ENCODE measurements at places on chromosomes 2 and 18.

- no peak for DNase-seq
Observed at GRCh38 chr18:7608781-7609201, 41.7 kb downstream of the PTPRM start.

DNA sequence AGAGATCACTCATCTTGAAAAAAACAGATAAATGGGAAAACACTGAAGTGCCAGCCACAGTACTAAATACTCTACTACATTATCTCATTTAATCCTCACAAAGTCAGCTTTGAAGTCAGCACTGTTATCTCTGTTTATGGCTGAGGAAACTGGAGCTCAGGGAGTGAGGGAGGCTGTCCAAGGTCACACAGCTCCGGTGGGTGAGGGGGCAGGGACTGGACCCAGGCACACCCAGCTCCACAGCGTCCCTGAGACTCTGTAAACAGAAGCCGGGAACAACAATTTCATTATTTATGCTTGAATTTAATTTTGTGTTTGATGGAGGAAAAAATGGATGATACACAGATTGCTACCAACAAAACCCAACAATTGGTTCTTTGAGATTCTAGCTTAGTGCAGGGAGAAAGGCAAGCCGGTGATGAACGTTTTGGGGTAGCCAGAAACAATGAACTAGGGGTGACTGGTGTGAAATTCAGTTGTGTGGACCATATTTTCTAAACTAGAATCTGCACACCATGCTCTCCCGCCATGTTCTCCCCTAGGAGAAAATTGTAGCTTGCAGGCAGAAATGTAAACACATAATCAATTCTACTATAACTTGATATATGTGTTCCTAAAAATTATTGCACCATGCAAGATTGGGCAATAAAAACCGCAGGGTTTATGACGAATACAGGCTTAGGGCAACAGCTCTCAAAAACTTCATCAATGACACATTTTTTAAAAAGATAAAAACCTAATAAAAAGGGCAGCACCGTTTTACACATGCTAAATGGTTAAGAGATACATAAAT is at the start of gene GREB1:
GREB1 (plus strand) TSS at position 768 of the 793 bp plus-strand sequence. CDS start 22,570 bp downstream, outside the sequence.
- DNase-seq: no peak

GRCh38 chr18:43501099-43501498 is 223.8 kb upstream of the SYT4 start:
- no peak for DNase-seq

DNA sequence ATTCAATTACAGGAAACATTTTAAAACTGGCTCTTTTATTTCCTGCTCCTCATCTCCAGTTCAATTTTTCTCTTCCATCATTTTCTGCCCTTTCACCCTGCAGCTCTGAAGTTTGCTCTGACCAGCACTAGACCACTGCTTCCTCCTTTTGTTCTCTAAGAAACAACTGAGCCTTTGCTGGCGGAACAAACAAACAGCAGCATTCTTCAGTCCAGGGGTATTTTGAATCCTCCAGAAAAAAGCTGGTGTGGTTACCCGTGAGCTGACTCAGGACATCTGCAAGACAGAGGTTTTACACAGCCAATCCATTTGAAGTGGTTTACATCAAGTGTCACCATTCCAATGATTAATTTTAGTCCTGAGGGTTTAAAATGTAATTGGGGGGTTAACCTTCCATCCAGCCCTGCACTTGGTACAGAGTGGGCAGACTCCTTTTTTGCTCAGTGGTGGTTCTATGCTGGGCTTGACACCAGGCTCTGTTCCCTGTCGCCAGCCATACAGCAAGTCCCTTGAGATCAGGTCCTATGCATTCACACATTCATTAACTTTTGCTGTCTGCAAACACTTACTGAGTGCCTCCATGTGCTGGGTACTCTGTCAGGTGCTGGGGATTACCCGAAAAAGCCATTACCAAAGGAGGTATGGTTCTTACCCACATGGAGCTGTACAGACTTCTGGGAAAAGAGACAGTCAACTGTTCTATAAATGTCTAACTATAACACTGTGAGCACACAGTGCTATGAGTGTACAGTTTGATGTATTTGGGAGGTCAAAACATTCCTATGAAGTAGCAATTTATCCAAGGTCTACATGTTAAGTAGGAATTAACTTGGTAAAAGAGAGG is 909.4 kb upstream of the GYPC start:
- no peak for DNase-seq

- no peak for DNase-seq
Observed at GRCh38 chr2:240933966-240934700, 28.0 kb downstream of the CROCC2 start.

DNA sequence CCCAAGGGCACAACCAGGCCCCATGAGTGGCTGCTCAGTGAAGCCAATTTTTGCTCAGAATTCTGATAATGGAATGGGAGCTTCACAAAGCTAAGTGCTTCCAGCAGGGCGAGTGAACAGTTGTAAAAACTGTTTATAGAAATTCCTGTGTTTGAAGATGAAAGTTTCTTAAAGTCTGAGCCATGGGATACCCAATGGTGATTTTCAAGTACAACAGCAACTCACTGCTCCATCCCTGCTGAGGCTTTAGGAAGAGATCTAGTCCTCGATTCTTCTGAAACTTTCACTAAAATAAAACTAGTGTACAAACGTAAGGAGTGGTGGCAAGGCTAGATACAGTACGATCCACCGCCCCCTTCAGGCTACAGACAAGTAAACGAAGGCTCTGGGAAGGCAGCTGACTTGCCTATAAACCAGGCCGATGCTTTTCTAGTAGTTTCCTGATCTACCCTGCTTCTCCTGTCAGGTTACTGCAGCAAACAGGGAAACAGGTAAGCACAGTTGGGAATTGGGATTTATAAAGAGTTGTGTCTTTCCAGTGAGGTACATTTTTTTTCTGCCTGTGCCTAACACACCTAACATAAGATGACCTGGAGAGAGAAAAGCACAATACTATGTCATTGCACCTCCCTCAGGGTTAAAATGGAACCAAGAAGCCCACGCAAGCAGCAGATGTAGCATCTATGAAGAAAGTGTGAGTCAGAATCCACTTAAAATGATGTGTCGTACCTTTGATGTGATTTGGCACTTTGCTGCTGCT is 108.7 kb downstream of the UXS1 start:
- no peak for DNase-seq

- DNase-seq: no peak
Observed at GRCh38 chr18:53689886-53690285, 534.6 kb downstream of the MBD2 start.

DNA sequence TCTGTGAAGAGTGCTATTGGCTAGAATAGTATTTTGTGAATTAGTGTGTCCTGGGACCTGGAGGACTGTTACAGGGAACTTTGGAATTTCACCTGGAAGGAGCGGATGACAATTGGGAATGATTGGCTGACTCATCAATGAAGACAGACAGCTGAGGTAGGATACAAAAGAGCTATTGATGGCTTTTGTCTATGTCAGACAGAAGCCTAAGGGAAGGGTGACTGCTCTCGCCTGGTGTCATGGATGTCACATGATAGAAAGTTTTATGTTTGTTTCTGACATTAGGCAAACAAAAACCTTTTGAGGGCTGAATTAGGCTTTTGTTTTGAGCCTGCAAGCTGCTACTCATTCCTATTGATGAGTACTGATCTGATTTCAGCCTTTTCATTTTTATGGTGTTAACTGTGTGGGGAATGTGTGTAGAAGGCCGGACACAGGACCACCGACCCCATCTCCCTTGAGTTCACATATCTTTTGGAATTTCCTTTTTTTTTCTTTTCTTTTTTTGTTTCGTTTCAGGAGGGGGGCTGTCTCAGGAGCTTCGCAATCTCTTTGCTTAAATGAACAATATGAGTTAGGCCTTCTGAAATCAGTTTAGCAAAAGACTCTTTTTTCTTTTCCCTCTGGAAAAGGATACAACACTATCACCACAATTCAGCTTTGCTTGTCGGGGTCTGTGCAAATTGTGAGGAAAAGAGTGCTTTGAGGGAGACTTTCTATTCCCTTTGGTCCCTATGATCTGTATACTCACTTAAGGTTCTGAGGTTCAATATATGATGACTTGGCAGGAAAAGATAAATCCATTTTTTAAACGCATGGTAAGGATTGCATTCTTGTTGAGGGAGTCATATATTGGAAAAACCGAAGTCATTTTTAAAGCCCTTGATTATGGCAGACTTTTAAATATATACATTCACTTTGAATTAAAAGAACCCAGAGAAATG is 207.9 kb upstream of the FIGN start:
- DNase-seq: no peak

DNA sequence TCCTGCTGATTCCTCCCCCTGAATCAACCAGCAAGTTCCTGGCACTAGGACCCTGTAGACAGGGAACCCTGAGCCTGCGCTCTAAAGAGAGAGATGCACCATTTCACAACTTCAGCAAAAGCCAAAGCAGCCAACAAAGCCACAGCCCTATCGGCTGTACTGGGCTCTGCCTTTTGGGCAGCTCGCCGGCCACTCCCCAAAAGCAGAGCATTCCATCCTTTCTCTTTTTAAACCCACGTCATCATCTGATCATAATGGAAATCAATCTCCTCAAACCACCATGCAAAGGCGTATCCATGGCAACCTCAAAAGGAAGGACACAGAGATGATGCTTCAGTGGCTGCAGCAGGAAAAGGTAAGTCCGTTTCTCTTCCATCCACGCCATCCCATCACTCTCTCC is 5.3 kb upstream of the DCTN1 start:
- no peak for DNase-seq

DNA sequence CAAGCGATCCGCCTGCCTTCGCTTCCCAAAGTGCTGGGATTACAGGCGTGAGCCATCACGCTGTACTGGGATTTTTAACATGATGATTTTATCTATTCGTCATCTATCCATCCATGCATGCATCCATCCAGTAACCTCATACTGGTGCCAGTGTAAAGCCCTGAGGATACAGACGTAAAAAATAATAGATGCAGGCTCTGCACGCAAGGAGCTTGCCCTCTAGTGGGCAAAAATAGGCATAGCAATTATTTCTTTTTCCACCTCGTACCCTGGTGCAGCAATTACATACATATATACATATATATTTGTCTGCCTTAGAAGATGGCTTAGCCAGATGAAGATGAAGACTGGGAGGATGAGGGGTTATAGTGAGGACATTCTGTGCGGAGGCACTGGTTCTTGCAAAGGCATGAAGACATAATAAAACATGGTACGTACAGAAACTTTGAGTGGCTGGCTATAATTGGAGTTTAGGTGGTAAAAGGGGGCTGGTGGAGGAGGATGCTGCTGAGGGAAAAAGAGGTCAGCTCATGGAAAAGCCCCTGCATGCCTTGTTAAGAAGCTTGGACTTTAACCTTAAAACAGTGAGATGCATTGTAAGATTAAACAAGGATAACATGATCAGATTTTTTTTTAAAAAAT is 19.6 kb upstream of the RPIA start:
- peak; percentile 43 for DNase-seq

GRCh38 chr2:194424683-194425209 is 1232.3 kb upstream of the SLC39A10 start:
- no peak for DNase-seq

DNA sequence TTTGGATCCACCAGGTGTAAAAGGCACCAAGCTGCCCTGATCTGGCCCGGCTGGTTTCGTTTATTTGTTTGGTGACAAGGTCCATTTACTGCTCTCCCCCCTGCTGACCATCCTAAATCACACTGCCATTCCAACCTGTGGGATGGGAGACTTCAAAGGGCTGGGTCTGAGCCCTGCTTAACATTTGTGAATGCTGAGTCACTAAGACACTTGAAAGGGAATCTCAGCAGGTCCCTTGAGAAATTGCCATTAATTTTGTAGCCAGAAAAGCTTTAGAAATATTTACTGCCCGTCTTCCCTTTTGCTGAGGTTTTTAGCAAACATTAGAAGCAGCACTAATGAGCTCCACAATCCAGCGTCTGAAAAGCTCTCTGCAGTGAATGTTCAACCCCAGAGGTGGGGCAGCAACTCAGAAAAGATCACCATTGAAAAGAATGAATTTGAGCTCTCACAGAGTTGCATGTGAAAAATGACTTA is 133.8 kb downstream of the ARL4C start:
- DNase-seq: peak; percentile 27

DNA sequence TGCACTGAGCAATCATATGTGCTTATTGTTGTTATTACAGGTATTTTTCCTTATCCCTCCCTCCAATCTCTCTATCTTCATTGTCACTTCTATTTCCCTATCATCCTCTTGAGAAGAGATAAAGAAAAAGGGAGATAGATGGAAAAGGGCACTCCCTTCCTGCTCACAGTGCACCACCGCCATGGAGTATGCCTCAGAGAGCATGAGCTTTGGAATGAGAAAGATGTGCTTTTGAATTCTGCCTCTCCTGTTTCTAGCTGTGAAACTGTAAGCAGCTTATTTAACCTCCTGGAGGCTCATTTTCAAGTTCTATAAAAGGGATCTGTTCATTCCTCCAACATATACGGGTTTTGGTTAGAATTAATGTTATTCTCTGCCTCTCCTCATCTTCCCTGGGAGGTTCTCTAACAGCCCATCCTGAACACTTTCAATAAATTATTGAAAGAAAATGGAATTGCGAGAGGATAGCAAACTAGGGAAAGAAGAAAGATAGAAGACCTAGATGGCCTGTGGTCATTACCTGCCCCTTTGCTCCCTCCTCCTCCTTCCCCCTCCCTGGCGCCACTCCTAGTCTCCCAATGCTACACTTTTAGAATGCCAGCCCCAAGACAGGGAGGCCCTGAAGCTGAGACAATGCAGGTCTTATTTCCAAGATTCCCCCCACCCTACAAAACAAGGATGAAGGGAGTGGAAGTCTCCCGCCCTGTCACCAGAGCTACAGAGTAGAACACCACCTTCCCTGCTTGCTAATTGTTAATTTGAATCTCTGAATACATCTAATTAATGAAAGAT is 37.8 kb downstream of the FIGN start:
- no peak for DNase-seq

GRCh38 chr2:159129824-159130223 is 156.7 kb downstream of the WDSUB1 start:
- DNase-seq: no peak

- no peak for DNase-seq
Observed at GRCh38 chr18:47453038-47453437, 201.6 kb upstream of the SKOR2 start.

GRCh38 chr2:131104487-131105155 is 515 bp upstream of the PLEKHB2 start:
- DNase-seq: peak; percentile 63

DNA sequence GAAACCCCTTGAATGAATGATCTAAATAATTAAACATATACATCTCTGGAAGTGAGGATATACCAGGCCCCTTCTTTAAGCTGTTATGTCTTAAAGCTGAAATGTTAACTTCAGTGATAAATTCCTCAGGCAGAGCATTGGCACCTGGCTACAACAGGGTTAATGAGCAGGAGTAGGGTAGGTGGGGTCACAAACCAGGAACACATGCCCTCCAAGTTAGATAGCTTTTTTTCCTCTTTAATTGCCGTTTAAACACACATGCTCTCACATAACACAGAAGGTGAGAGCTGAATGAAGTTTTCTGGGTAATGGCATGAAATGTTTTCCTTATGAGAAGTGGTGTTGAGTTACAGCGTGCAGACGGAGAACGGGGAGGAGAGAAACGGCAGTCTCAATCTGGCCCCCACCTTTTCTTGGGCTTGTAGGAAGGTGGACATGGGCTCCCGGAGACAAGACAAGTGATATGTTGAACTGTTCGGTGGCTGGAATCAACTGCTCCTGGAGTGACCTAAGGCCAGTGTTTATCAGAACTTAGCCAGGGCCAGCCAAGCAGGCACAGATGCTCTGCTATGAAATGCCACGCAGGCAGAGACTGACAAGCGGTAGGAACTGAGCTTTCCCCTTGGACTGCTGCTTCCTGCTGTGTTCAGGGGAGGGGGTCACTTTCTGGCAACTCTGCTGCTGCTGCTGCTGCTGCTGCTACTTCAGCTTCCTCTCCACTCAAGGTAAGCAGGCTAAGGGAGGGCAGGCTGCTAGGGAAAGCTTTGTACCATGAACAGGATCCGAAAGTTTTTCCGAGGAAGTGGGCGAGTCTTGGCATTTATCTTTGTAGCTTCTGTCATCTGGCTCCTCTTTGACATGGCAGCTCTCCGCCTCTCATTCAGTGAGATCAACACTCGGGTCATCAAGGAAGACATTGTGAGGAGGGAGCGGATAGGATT is at the start of gene GALNT5:
GALNT5 (plus strand) TSS at position 394 of the 941 bp plus-strand sequence; CDS start at position 772, 378 bp downstream.
- no peak for DNase-seq

All from NCI-H1930 (cell line).